ENCODE measurements at places on chromosomes 12 and 14.

DNA sequence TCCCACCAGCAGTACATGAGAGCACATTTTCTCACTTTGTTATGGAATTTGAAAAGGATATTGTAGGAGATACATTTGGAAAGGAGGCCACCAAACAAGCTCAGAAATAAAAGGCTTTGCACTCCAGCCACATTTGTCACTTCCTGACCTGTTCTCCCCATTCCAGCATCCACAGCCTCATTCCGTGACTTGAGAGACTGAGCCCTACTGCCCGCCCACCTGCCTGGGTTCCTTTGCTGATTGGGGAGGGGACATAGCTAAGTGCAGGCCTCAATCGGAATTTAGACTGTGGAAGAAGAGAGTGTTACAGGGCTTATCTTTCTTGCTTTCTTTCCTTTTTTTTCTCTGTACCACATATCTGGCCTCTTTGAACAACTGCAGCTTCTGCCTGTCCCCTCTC lies 735.4 kb upstream of the TMEM132C start:
- no peak for DNase-seq

DNA sequence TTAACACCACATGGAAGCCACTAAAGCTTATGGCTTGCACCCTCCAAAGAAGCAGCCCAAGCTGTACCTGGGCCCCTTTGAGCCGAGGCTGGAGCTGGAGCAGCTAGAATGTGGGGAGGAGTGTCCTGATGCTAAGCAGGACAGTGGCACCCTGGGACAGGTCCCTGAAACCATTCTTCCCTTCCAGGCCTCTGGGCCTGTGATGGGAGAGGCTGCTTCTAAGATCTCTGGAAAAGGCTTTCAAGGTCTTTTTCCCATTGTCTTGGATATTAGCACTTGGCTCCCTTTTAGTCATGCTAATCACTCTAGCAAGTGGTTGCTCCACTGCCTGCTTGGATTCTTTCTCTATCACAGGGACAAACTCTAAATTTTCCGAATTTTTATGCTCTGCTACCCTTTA lies 40.9 kb downstream of the OSBPL8 start:
- DNase-seq = no peak

GRCh38 chr12:57700317-57700716 lies 6.4 kb downstream of the OS9 start:
- no peak for DNase-seq

GRCh38 chr12:122013791-122014590 lies 7.7 kb upstream of the BCL7A start:
- DNase-seq = no peak

- no peak for DNase-seq
These were observed 501.1 kb downstream of the NAV3 start for GRCh38 chr12:78331753-78332152.

DNA sequence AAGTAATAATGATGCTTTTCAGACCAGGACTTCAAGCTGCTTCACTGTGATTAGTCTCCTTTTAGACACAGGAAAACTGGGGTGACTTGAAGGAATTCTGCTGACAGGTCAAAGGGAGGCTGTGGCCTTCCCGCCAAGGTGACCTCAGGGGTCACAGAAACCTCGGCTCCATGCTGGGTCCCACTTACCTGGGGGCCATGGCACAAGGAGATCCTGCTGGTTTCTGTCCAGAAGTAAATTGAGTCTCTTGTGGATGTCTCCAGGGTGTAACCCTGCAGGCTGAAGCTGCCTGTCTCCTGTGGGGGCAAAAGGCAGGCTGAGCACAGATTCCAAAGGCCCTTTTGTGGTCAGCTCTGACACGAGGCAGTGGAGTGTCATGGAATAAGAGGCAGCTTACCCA lies 138.7 kb upstream of the MED13L start:
- no peak for DNase-seq

DNA sequence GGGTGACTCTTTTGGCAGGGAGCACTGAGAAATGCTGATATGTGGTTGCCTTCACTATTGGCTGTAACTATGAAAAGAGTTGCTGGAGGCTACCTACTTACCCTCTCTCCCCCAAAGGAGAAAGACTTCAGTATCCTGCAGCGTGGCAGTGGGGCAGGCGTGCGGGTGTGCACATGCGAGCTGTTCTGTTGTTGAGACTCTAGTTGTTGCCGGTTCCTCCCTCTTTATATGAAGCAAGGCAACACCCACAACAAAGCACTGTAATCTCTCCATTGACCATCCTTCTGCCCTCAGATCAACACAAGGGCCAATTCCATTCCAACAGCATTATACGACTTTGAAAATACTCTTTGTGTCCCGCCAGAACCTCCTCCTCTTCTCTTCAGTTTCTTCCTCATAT lies 259.4 kb downstream of the CACNA1C start:
- DNase-seq = no peak
